Left hindlimb (tissue), 1 donor: ENCODE measurements at places on chromosomes 3 and 15.

- no peak for DNase-seq
Measured at GRCh38 chr3:69828817-69829216, 89.6 kb downstream of the MITF start.

- DNase-seq: no peak
Measured at GRCh38 chr3:23876923-23877322, 39.9 kb downstream of the NKIRAS1 start.

DNA sequence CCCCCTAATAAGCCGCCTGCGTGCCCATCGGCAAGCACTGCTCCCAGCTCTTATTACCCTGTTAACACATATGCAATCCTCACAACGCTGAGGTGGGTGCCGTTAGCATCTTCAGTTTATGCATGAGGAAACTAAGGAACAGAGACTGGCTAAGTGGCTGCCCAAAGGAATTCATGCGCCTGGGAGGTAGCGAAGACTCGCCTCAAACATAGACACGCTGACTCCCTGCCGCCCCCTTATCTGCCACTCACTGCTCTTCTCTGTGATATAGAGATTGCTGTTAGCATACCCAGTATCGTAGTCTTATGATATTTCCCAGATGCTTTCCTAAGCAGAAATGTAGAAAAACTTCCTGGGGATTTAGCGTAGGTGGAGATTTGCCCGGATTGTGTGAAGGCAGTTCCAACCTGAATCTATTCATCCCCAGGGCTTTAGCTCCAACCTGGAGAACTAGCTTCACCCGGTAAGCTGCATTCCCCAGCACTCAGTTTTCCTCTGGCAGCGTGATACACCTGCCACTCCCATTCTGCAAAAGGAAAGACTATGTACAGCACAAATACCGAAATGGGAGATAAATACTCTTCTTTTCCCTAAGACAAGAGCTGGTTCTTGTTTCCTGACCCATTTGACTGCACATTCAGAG lies 23.7 kb upstream of the CD47 start:
- no peak for DNase-seq

GRCh38 chr3:74613060-74613459 lies 1.4 kb downstream of the CNTN3 start:
- no peak for DNase-seq
